GM23248 (cell line): ENCODE measurements at places on chromosomes 1 and 21. TPM values are rescaled to one million over a fixed set of nuclear protein-coding genes. Genes with fewer than 3 reads are reported as not detected.
A peak's percentile ranks its signal among the peaks of the same experiment; 100 is the strongest.

- peak overlapping the region; percentile 53 for H3K27ac ChIP-seq
- peak; percentile 90 for DNase-seq
- H3K27me3 ChIP-seq: no peaks in the 10 kb centered on the region
- H3K4me1 ChIP-seq: peaks cover 8% of the 10 kb centered on the region
Observed at GRCh38 chr1:28160782-28161266, 15.7 kb downstream of the PTAFR start.

UBE2U gene
- total RNA-seq: not detected in 2 replicates

RPAP2 gene
- total RNA-seq: 9.7 and 17.4 TPM in 2 replicates

GRCh38 chr21:26544201-26544775 is 28.8 kb downstream of the CYYR1 start:
- no peak overlapping the region for H3K27ac ChIP-seq
- H3K4me3 ChIP-seq: no peak overlapping the region
- no peak for DNase-seq
- H3K4me1 ChIP-seq: no peaks in the 10 kb centered on the region
- H3K36me3 ChIP-seq: no peaks in the 10 kb centered on the region

GRCh38 chr21:39849014-39849655 is 18.1 kb upstream of the PCP4 start:
- H3K27me3 ChIP-seq: no peaks in the 10 kb centered on the region
- H3K4me3 ChIP-seq: no peak overlapping the region
- no peaks in the 10 kb centered on the region for H3K36me3 ChIP-seq
- H3K4me1 ChIP-seq: no peaks in the 10 kb centered on the region
- H3K27ac ChIP-seq: no peak overlapping the region

DNA sequence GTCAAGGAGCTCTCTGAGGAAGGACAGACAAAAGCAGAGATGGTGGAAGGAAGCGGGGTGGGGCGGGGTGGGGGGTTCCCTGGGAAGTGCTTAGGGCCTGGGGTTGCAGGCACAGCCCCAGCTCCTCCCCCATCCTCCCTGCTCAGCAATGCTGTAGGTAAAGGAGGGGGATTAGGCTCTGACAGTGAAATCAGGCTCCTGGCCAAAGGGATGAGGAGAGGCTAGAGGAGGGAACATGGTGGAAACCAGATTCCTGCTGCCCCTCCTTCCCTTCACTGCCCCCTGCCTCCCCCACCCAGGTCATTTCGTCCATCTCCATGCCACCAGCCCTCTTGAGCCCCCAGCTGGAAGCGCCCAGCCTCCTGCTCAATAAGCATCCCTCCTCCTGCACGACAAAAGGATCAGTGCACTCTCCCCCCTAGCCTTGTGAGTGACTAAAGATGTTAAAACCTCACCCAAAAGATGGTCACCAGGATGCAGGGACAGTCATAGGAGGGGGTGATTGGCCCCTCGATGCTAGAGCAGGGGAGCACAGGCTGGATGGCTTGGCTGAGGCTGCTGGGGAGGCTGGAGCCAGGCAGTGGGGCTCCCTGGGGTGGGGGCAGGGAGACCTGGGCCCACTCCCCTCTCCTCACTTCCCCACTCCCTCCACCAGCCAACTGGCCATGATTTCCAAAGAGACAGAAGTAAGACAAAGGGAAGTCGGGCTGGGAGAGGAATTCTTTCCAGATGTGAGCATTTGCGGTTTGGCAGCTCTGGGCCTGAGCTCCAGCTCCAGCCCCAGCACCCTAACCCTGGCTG is 2.2 kb upstream of the CRABP2 start:
- H3K4me1 ChIP-seq: peaks cover 85% of the 10 kb centered on the region
- peak; percentile 88 for DNase-seq
- H3K4me3 ChIP-seq: peak overlapping the region; percentile 71; the same call in 1 of the 2 replicates
- H3K36me3 ChIP-seq: no peaks in the 10 kb centered on the region
- no peaks in the 10 kb centered on the region for H3K27me3 ChIP-seq

DNA sequence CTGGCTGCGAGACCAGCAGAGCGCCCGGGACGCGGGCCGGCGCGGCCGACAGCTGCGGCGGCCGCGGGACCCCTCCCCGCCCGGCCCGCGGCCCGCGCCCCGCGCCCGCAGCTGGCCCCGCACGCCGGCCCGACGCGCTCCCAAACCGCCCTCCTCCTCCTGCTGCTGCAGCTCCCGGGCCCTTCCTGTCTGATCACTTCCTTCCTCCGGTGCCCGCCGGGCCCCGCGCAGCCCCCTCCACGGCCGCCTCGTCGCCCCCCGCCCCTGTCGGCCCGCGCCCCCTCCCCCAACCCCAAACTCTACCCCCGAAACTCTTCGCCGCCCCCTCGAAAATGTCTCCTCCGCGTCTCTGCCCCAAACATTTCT is 594 bp downstream of the LUZP1 start:
- no peaks in the 10 kb centered on the region for H3K27me3 ChIP-seq
- peaks cover 38% of the 10 kb centered on the region for H3K4me1 ChIP-seq
- no peaks in the 10 kb centered on the region for H3K36me3 ChIP-seq

- no peaks in the 10 kb centered on the region for H3K36me3 ChIP-seq
- H3K4me1 ChIP-seq: no peaks in the 10 kb centered on the region
- no peak overlapping the region for H3K27ac ChIP-seq
- H3K4me3 ChIP-seq: no peak overlapping the region
- DNase-seq: no peak
Observed at GRCh38 chr1:229266274-229266673, 4.6 kb upstream of the RAB4A start.

GRCh38 chr21:17428484-17428869 is 84.4 kb upstream of the CXADR start:
- H3K36me3 ChIP-seq: no peaks in the 10 kb centered on the region
- no peaks in the 10 kb centered on the region for H3K4me1 ChIP-seq
- no peak overlapping the region for H3K27ac ChIP-seq
- H3K27me3 ChIP-seq: 0 out of 2 replicates have a peak, but pooled peaks cover 9% of the 10 kb centered on the region
- H3K4me3 ChIP-seq: no peak overlapping the region

- H3K27ac ChIP-seq: no peak overlapping the region
- no peaks in the 10 kb centered on the region for H3K36me3 ChIP-seq
- no peak overlapping the region for H3K4me3 ChIP-seq
- no peak for DNase-seq
- H3K27me3 ChIP-seq: no peaks in the 10 kb centered on the region
Observed at GRCh38 chr21:29235714-29236197, 63.0 kb upstream of the BACH1 start.

APCS gene
- not detected in 2 replicates for total RNA-seq

DNA sequence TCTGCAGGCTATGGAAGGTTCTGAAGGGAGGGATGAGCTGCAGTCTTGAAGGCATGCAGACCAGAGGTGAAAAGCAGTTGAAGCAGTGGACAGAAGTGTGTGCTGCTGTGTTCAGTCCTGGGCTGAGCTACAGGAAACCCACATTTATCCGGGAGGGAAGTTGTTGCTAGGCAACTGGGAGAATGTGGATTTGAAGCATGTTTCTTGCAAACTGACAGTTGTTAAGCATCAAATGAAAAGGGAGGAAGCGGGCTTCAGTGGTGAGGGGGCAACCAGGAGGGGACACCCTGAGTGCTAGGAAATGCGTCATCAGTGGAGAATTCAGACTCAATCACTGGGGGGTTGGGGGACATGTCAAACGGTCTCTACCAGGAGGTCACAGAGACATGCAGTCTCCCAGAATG is 28.7 kb downstream of the ABCA4 start:
- peaks cover 28% of the 10 kb centered on the region for H3K4me1 ChIP-seq
- H3K27me3 ChIP-seq: no peaks in the 10 kb centered on the region
- no peak for DNase-seq
- no peaks in the 10 kb centered on the region for H3K36me3 ChIP-seq
- no peak overlapping the region for H3K27ac ChIP-seq
- no peak overlapping the region for H3K4me3 ChIP-seq

PATJ gene
- 5.3 and 6.8 TPM in 2 replicates for total RNA-seq

- H3K27ac ChIP-seq: peak overlapping the region; percentile 78
- H3K4me1 ChIP-seq: peaks cover 95% of the 10 kb centered on the region
- H3K36me3 ChIP-seq: peaks cover under 1% of the 10 kb centered on the region; the same call in 1 of the 2 replicates
- no peaks in the 10 kb centered on the region for H3K27me3 ChIP-seq
- DNase-seq: peak; percentile 92
- H3K4me3 ChIP-seq: no peak overlapping the region
Observed at GRCh38 chr1:183093786-183094298, 70.6 kb downstream of the LAMC1 start.

GRCh38 chr1:7454895-7455784 is 316.0 kb upstream of the VAMP3 start:
- H3K27me3 ChIP-seq: no peaks in the 10 kb centered on the region
- H3K4me1 ChIP-seq: peaks cover 18% of the 10 kb centered on the region
- no peak overlapping the region for H3K27ac ChIP-seq
- H3K4me3 ChIP-seq: no peak overlapping the region

FAM72D gene
- 0.43 and 1.1 TPM in 2 replicates for total RNA-seq

DNA sequence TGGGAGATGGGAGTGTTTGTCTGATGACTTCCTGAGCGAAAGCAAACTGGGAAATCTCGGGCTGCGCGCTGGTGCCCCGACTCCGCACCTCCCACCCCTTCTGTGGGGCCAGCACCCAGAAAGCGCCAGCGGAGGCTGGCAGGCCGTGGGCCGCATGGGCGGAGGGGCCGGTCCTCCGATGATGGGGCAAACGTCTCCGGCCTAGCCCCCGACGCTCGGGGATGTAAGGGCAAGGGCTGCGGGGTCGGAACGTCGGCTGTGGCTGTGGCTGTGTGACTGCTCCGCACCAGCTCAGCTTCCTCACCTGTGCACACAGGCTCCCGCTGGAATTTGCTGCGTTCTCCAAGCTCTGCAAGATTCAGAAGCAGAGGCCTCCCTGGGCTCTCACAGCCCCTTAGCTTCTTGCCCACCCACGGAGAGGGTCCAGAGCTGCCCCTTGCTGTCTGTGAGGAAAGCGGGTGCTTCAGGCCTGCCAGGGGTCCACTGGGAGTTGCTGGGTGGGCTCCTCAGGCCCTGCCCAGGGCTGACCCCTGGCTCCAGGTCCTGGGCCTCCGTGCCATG is 35.0 kb downstream of the COL18A1 start:
- no peaks in the 10 kb centered on the region for H3K36me3 ChIP-seq
- H3K27ac ChIP-seq: no peak overlapping the region
- no peak overlapping the region for H3K4me3 ChIP-seq
- no peaks in the 10 kb centered on the region for H3K27me3 ChIP-seq

- no peaks in the 10 kb centered on the region for H3K27me3 ChIP-seq
- peaks cover 38% of the 10 kb centered on the region for H3K4me1 ChIP-seq
- DNase-seq: peak; percentile 65
- no peak overlapping the region for H3K27ac ChIP-seq
Observed at GRCh38 chr1:54882519-54882918, 4.5 kb downstream of the DHCR24 start.

- peaks cover 9% of the 10 kb centered on the region for H3K36me3 ChIP-seq
- no peaks in the 10 kb centered on the region for H3K27me3 ChIP-seq
- H3K4me3 ChIP-seq: no peak overlapping the region
- peaks cover 20% of the 10 kb centered on the region for H3K4me1 ChIP-seq
Observed at GRCh38 chr1:27004471-27005165, 8.0 kb downstream of the TENT5B start.

- H3K4me3 ChIP-seq: no peak overlapping the region
- no peak overlapping the region for H3K27ac ChIP-seq
- peaks cover 8% of the 10 kb centered on the region for H3K4me1 ChIP-seq
- no peak for DNase-seq
- no peaks in the 10 kb centered on the region for H3K27me3 ChIP-seq
Observed at GRCh38 chr1:214391873-214392645, 111.1 kb downstream of the SMYD2 start.

GRCh38 chr1:30801771-30802198 is 44.2 kb upstream of the LAPTM5 start:
- H3K4me1 ChIP-seq: 0 out of 2 replicates have a peak, but pooled peaks cover 3% of the 10 kb centered on the region
- no peak overlapping the region for H3K27ac ChIP-seq
- peak; percentile 72 for DNase-seq
- H3K4me3 ChIP-seq: no peak overlapping the region
- no peaks in the 10 kb centered on the region for H3K36me3 ChIP-seq

DNA sequence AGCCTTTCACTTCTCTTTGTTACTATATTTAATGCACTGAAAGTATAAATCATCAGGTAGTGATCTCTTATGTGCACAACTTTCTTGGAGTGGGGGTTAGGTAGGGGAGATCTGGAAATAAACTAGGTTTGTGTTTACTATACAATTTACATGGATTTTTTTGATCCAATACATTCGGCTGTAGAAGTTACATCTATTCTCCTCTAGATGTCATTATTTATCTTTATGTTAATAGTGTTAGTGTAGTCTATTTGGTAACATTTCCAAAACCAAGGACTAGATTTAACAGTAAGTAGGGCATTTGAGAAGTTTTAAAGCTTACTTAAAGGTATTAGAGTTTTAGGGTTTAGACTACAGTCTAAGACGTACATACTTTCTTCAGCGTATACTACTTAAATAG is 5.4 kb downstream of the VPS45 start:
- H3K4me1 ChIP-seq: peaks cover 9% of the 10 kb centered on the region
- DNase-seq: peak; percentile 65
- H3K4me3 ChIP-seq: no peak overlapping the region

GRCh38 chr1:207054491-207054890 is 1.4 kb downstream of the PFKFB2 start:
- H3K4me3 ChIP-seq: no peak overlapping the region
- H3K36me3 ChIP-seq: no peaks in the 10 kb centered on the region
- H3K27me3 ChIP-seq: no peaks in the 10 kb centered on the region
- no peak overlapping the region for H3K27ac ChIP-seq
- peaks cover 13% of the 10 kb centered on the region for H3K4me1 ChIP-seq

CRYBG2 gene
- not detected in 2 replicates for total RNA-seq

CLCA4 gene
- total RNA-seq: not detected in 2 replicates

DNA sequence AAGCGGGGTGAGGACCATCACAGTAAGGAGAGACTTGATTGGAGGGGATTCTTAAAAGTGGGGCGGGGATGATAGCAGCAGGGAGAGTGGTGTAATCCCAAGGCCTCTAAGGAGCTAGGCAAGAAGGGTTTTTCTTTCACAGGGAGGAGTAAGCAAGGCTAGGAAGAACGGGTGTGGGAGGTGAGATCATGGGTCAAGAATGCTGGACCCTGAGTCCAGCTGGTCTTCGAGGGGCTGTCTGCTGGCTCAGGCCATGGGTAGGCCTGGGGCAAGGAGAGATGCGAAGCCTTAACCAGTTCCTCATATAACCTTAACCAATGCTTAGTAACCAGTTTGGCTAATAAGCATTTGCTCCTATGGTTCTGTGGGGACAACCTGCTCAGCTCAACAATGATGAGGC is 599.1 kb downstream of the NPHP4 start:
- H3K4me3 ChIP-seq: no peak overlapping the region
- no peaks in the 10 kb centered on the region for H3K36me3 ChIP-seq
- H3K27me3 ChIP-seq: no peaks in the 10 kb centered on the region
- DNase-seq: no peak
- H3K4me1 ChIP-seq: no peaks in the 10 kb centered on the region

- DNase-seq: no peak
- H3K4me1 ChIP-seq: no peaks in the 10 kb centered on the region
- H3K27me3 ChIP-seq: peaks cover 19% of the 10 kb centered on the region
- peak overlapping the region; percentile 26; the same call in 1 of the 2 replicates for H3K4me3 ChIP-seq
- H3K27ac ChIP-seq: no peak overlapping the region
Observed at GRCh38 chr1:155295183-155295941, 5.9 kb downstream of the PKLR start.

DNA sequence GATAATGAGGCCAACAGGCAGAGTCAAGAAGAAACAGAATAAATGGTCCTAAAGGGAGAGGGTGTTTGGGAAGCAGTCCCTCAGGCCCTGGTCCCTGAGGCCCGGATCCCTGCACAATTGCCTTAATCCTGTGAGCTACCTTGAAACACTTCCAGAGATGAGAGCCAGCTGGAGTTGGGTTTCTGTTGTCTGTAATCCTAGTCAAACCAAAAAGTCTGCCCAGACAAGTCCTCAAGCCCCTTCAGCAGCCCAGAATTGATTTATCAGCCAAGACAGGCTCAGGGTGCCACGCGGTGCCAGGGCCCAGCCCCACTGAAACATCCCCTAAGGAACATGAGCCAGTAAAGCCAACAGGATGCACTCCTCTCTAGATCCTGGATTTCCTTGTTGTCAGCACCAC is 16.4 kb upstream of the CLSTN1 start:
- DNase-seq: no peak
- no peaks in the 10 kb centered on the region for H3K4me1 ChIP-seq
- no peak overlapping the region for H3K4me3 ChIP-seq
